Stimulated activated CD4-positive, alpha-beta T cell treated with anti-CD3 and anti-CD28 coated beads, Interleukin-2, amount 100 ng/mL, for 48 hours (primary cell): ENCODE measurements at places on chromosomes 3 and 15.

GRCh38 chr3:111333642-111334041 is 208.4 kb upstream of the CD96 start:
- no peak for DNase-seq

DNA sequence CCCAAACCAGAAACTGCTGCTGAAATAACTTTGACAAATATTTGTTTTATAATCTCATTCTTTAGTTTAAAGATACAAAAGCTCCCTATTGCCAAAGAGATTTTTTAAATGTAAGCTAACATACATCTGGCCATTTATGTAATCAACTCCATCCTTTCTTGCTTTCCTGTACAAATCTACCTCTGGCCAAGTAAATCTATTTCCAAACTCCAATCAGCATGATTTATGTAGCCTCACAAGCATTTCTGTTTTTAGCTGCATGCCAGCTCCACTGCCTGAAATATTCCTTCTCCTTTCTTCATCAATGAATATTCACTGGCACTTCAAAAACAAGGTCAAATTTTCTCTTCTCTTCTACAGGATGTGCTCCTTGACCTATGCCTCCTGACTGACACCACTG is 80.0 kb downstream of the SHOX2 start:
- no peak for DNase-seq

DNA sequence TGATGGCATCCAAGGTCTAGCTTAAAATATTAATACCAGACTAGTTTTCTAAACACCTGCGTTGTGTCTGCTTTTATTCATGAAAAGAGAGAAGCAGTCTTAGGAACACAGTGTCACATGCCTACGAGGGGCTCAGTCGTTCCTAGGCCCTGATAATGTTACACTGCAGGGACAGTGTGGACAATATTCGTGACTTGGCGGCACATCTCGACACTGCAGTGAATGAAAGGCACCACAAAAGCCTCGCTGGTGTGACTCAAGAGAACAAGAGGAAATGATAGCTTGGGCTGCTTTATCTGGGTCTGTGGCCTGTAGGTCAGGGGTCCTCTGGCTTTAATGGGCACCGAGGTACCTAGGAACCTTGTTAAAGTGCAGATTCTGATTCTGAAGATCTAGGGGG is 226.7 kb downstream of the PDZRN3 start:
- DNase-seq, result no peak

DNA sequence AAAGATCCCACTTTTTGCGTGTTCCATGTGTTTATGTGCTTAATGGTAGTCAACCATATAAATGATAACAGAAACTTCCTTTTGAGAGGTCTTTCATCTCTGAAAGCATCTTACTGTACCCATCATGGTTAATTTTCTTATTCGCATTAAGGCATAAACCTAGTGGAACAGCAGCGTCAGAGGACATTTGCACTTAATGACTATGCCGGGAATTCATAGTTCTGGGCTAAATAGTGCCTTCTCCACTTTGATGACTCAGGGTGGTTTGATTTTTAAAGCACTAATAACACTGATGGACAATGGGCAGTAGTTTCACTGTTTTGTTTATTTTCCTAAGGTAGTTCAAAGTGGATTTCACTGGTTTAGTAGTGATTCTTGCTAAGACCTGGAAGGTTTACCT is 455.3 kb downstream of the DIPK2A start:
- DNase-seq, result no peak

GRCh38 chr3:120568598-120568997 is 27.5 kb upstream of the NDUFB4 start:
- DNase-seq, result no peak

DNA sequence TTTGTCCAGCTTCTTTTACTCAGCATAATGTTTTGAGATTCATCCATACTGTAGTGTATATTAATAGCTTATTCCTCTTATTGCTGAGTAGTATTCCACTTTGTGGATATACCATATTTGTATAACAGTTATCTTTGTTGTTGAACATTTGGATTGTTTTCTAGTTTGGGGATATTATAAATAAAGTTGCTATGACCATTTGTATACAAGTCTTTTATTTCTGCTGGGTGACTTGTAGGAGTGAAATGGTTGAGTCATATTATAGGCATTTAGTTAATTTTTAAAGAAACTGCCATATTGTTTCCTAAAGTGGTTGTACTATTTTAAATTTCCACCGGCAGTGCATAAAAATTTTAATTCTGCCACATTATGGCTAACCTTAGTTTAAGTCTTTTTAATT is 53.4 kb downstream of the RPL39L start:
- no peak for DNase-seq

GRCh38 chr15:78873793-78874765 is 1.4 kb downstream of the MORF4L1 start:
- DNase-seq, result no peak

DNA sequence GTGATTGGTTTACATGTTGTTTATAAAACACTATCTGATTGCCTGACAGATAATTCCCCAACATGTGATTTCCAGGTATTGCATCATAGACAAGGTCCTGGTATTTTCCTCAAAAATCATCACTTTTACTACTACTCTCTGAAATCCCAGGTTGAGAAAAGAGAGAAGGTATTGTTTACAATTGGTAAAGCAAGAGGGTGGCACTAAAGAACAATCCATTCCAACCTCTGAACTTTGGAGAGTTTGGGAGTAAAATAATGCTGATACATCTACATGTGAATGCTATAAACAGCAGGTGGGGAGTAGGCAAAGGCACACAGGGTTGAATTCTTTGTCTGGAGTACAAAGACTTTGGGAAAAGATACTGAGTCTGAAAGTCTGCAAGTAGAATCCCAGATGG is 134.2 kb downstream of the WDR72 start:
- DNase-seq, result no peak

GRCh38 chr3:51328206-51328605 is 56.9 kb upstream of the MANF start:
- DNase-seq, result no peak

GRCh38 chr3:42720126-42720525 is 17.5 kb upstream of the HHATL start:
- DNase-seq, result no peak

DNA sequence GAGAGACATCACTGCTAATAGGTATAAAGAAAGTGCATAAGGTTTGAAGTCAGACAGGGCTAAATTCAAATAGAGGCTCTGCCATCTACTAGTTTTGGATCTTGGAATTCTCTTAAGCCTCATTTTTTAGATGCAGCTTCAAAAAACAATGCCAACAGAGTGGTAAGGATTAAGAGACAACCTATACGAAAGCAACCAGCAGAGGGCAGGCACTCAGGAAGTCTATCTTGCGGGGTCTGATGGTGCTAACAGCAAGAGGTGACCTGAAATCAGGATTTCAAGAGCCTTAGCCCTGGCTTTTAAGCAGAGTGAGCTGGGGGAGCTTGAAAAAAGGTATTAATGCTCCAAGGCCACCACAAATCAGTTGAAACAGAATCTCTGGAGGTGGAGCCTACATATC is 40.7 kb downstream of the LDHAL6B start:
- DNase-seq, result peak; percentile 23

- no peak for DNase-seq
These were observed 53.4 kb downstream of the GTF2E1 start for GRCh38 chr3:120795959-120796358.

GRCh38 chr3:31247850-31248562 is 284.7 kb upstream of the STT3B start:
- no peak for DNase-seq

DNA sequence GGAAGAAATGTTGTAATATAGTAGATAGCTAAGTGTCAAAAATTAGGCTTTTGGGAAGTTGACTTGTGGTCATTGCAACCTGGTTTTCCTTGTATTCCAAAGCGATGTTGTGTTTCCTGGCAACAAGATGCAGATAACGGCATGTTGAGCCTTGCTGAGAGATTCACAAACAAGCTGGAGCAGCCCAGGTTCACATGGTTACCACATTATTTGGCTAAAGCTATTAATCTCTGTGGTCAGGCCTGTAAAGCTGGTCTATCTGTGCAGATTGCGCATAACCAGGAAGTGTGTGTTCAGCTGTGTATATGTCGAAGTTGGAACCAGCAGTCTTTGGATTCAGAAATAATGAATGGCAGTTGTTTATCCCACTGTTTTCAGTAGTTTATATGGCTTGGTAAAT is 6.6 kb downstream of the TIPARP start:
- DNase-seq, result no peak

- DNase-seq, result no peak
These were observed 28.6 kb downstream of the DAPK2 start for GRCh38 chr15:64017591-64018163.

- no peak for DNase-seq
These were observed 24.3 kb upstream of the CP start for GRCh38 chr3:149245738-149246451.

DNA sequence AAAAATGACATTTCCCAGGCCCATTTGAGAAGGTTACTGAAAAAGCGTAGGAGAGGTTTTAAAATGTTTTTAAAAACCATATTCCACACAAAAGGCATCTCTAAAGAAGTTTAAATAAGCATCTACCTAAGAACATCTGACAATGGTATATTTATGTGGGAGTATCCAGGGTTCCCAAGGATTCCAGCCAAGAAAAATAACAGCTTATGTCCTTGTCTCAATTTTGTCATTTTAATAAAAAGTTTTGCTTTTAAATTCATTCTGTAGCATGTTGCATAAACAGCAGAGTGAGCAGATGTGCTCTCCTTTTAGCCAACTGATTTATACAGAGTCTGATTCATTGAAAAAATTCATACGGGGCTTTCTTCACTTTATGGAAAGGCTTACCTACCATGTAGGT is 129.9 kb downstream of the LRRC3B start:
- no peak for DNase-seq

DNA sequence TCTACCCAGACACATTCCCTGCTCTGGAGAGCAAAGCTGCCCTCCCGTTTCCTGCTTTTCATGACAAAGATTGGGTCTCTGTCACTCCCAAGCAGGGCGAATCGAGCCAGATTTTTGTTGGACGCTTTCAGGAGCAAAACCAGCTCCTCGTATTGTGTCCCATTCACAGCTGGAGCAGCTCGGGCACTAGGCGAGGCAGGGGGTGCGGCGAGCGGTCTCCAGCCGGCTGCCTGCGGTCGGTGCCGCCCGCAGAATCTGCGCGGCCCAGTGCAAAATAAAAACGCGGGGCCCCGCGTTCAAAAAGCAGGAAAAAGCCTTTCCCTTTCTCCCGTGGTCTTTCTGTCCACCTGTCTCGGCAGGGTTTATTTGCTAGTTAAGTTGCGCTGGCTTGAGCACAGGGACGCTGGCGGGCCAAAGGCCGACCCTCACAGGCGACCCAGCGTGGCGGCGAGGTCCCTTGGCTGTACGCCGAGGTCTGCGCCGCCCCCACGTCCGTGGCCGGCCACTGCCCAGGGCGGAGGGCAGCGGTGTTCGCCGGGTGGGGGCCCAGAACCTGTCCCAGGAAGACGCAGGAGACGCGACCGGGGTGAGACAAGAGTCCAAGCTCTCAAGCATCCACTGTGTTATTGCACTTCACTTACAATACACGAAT is 71.2 kb downstream of the CYP19A1 start:
- DNase-seq, result no peak

GRCh38 chr15:75640483-75641178 is 607 bp upstream of the IMP3 start:
- DNase-seq, result no peak

GRCh38 chr3:102617381-102617780 is 182.6 kb downstream of the ZPLD1 start:
- no peak for DNase-seq

GRCh38 chr15:41215708-41216107 is 14.8 kb downstream of the EXD1 start:
- no peak for DNase-seq

DNA sequence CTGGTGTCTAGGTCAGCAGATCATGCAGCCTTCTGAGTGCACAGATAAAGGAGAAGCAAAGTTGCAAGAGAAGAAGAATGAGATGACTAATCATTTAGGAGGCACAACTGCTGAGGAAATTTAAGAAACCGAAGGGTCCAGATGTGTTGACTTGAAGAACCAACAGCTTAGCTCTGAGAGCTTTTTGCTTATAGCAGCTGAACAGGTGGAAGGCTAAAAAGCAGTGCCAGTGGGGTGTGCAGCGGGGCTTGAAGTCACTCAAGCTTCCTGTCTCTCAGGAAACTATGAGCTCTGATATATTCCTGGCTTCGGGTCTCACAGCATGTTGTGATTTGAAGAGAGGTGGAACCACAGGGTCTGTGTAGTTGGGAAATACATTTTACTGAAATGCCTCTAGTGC is 305.7 kb downstream of the RYR3 start:
- no peak for DNase-seq

DNA sequence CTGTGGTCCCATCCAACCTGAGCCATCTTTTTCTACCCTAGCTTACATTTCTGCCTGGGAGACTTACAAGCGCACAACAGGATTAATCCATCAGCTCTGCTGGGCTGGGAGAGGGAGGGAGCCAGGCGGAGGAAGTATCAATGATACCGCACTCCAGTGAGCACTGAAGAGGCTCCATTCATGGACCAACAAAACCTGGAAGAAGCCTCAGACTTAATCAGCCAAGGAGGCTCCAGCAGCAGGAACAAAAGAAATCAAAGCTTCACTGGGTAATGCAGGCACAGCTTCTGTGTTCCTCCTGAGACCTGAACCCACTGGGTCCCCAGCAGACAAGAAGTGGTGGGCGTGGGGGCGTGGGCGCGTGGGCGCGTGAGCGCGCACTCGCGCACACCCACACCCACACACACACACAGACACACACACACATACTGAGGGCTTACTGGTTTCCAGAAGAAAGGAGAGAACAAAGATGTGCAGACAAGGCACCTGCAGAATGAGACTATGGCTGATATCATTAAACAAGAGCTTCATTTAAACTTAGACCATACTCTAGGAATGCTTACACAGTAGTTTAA is 87.0 kb upstream of the BOC start:
- no peak for DNase-seq
